ENCODE measurements at places on chromosomes 12 and 14.

- DNase-seq, result peak; percentile 68
Observed at GRCh38 chr12:57836442-57837375, 9.8 kb downstream of the CTDSP2 start.

- no peak for DNase-seq
Observed at GRCh38 chr14:92832137-92832700, 38.1 kb downstream of the GOLGA5 start.

- DNase-seq, result no peak
Observed at GRCh38 chr12:24537083-24537860, 411.6 kb downstream of the BCAT1 start.

GRCh38 chr12:14540801-14541462 is 26.8 kb downstream of the PLBD1 start:
- peak; percentile 33 for DNase-seq

- peak; percentile 6 for DNase-seq
Observed at GRCh38 chr12:19847294-19848059, 408.2 kb downstream of the AEBP2 start.

DNA sequence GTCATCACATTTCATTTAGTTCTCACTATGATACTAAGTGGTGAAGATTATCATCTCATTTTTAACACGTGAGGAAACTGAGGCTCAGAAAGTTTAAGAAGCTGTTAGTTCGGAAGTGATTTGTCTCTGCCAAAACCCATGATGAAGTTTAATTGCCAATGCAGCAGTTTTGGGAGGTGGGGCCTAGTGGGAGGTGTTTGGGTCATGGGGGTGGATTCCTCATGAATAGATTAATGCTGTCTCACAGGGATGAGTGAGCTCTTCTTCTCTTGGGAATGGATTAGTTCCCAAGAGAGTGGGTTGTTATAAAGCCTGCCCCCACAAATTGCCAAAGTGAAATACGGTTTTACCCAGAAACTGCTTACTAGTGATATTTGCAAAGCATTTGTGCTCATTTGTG is 91.5 kb upstream of the IGF1 start:
- DNase-seq, result no peak

- DNase-seq, result no peak
Observed at GRCh38 chr12:4984971-4985370, 58.7 kb upstream of the KCNA5 start.

GRCh38 chr12:98449584-98449983 is 65.8 kb upstream of the TMPO start:
- no peak for DNase-seq

DNA sequence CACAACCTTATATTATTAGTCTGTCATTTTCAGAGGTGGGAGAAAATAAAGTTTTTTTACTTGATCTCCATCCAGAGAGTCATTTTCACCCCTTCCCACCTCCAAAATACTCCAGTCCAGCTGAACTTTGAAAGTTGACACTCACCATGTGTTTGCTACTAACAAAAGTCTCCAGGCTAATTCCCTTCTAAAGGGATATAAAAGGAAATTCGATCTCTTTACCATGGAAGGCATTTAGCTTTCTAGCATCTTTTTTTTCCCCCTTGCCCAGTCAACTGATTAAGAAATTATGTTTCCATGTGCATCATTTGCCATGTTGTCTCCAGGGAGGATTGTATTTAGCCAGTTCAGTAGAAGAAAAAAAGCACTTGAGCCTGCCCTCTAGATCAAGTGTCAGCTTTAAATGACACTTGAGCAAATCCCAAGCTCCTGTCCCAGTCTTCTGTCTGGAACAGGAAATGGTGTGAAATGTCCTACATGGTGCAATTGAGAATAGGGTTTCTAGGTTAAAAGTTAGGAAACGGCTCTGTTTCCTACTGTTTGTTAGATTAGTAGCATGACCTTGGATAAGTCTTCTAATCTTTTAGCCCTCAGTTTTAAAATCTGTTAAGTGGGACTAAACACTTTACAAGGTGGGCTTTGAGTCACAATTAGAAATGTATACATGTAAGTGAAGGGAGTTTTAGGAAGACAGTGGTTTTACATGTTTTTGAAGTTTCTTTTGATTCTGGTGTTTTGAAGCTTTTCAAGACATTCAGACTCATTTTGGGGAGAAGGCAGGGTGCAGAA is 67.2 kb downstream of the GNS start:
- DNase-seq, result no peak

DNA sequence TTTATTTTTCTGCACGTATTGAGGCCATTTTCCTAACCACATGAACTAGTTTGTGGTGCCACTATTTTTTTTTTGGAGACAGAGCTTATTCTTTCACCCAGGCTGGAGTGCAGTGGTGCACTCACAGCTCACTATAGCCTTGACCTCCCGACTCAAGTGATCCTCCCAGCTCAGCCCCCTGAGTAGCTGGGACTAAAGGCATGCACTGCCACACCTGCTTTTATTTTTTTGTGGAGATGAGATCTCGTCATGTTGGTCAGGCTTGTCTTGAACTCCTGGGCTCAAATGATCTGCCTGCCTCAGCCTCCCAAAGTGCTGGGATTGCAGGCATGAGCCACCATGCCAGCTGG is 60.1 kb downstream of the DIP2B start:
- no peak for DNase-seq

GRCh38 chr12:3132636-3133404 is 55.6 kb downstream of the TSPAN9 start:
- peak; percentile 52 for DNase-seq

GRCh38 chr14:56482310-56482911 is 97.2 kb upstream of the TMEM260 start:
- peak; percentile 48 for DNase-seq

- DNase-seq, result peak; percentile 20
Observed at GRCh38 chr14:32366256-32366879, 37.3 kb downstream of the AKAP6 start.

GRCh38 chr14:65997347-65997746 is 488.8 kb upstream of the CCDC196 start:
- no peak for DNase-seq

DNA sequence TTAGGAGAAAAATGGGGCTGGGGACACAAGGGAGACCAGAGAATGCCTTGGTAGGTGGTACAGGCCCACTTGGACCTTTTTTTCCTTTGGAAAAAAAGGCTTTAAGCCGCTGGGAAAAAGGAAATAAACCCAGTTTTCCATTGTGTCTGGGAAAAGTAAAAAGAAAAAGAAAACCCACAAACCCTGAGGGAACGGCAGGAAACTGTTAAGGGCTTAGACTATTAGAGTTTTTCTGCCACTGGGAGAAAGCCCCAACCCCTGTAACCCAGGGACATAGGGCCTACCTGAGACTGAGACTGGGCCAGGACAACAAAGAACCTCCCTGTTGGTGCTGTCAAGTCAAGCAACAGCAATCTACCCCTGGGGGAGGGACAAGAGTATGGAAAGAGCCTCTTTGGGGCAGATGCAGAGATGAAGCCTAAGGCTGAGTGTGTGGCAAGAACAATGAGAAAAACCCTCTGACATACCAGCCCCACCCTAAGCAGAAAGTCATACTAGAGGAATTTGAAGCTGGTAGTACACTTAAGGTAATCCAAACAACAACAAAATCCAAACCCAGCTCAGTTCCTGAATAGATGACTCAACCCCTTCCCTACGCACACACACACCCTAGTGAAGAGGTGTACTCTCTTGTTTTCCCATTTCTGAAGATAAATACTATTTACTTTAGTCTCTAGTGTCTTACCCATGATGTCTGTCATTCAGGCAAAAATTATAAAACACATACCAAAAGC is 22.8 kb downstream of the ATF1 start:
- DNase-seq, result peak; percentile 95

GRCh38 chr12:56947633-56948456 is 9.6 kb downstream of the RDH16 start:
- no peak for DNase-seq

DNA sequence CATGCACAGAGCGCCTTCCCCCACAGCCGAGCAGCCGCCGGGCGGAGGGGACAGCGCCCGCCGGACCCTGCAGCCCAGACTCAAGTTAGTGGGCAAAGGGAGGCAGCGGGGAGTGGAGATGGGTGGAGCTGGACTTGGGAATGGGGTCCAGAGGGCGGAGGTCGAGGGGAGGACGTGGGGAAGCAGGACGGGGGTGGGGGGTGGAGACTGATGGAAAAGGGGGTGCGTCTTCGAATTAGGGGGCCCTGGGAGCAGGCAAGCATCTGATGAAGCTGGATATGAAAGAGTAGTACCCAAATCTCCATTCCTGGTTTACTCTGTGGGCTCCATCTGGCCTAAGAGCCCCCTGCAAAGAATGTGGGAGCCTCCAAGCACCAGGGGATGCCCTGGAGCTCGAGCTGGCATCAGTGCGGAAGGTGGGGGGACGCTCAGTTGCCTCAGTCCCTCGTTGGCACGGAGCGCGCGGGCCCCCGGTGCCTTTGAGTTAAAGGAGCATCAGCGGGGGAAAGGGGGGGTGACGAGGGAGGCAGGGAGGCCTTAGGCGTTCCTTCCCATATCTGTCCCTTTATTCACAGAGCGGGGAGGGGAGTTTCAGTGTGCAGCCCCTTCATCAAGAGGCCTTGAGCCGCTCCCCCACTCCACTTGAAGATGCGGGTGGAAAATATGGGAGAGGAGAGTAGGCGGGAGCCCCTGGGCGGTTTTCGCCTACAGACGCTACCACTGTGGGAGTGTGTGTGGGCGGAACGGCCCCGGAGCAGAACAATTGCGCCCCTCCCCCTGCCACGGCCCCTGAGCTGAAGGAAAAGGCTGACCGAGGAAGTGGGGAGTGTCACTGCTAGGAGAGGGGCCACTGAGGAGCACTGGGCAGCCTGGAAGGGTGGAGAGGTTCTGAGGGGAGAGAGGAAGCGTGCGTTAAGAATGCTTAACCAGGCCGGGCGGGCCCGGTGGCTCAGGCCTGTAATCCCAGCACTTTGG is 644 bp downstream of the NAB2 start:
- peak; percentile 75 for DNase-seq

- no peak for DNase-seq
Observed at GRCh38 chr12:132502149-132502881, 12.4 kb downstream of the FBRSL1 start.

DNA sequence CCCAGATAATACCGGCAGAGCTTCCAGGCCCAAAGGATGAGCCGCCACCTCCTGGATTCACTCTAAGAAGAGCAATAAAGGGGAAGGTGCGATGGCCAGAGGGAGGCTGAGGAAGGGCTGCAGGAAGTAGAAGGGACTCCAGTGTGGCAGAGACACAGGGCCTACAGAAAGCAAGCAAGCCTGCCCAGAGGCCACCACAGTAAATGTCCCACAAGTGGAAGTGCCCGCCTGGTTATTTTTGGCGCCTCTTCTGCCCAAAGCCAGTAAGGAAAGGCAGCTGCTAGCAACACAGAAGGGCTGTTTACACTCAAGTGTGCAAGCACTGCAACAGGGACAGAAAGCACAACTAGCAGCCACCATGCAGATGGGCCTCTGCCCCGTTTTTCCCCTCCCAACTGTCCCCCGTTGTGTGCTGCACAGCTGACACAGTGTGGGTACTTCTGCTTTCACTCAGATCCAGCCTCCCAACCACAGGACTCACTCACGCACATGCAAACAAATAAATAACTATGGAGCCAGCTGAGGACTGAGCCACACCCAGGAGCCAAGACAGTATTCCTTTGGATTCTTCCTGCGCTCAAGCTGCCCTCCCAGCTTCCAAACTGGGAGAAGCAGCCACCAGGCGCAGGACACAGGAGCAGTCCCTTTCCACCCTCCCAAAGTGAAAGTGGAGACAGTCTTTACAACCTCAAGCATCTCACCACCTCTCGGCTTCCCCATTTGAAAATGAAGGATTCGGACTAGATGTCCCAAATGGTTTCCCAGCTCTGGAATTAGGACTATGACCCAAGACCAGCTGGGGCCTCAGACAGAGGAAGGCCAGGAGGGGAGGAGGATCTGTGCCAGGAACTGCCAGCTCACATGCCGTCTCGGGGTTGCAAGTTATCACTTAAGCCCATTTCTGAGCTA is 40.0 kb upstream of the PNMA1 start:
- peak; percentile 32 for DNase-seq

GRCh38 chr12:3304436-3305165 is 186.4 kb upstream of the PRMT8 start:
- DNase-seq, result peak; percentile 98

GRCh38 chr14:65606460-65606859 is 193.9 kb downstream of the FUT8 start:
- DNase-seq, result no peak

DNA sequence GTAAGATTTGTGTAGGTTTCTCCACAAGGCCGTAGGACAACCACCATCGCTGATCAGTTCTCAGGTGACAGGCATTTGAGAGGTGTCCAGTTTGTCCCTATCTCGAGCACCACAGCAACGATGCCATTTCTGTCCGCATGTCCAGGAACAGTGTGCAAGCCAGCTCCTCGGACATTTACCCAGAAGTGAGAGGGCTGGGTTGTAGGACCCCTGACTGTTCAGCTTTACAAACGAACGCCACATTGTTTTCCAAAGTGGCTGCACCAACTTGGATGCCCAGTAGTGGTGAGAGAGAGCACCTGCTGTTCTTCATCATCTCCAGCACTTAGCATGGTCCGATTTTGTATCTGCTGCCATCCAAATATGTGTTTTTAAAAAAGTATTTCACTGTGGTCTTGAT is 38.6 kb downstream of the CYP46A1 start:
- DNase-seq, result no peak

- DNase-seq, result no peak
Observed at GRCh38 chr12:132619386-132620112, 973 bp downstream of the P2RX2 start.

DNA sequence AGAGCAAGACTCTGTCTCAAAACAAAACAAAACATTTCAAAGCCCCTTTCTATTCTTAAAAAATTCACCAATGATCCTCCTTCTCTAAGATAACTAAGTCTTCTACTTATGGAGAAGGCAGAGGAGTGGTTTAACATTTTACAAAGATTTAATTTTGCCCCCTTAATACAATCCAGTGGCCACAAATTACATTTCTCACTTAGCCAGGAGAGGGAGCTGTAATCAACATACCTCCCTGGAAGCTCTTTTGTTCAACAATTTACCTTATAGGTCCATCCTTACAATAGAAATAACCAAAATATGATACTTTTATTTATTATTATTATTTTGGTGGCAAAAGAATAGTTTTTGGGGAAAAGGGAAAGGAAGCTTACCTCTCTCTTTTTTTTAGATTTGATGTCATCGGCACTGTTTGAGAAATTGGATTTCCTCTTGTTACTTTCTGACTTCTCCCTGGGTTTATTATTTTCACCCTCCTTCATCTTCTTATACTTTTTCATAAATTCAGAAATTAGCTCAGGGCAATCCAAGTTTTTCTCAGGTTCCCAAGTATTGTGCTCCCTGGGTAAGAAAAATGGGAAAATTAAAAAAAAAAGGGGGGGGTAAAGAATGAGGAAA is 28.1 kb downstream of the CBX5 start:
- DNase-seq, result peak; percentile 55

- DNase-seq, result peak; percentile 65
Observed at GRCh38 chr12:111529424-111530368, 69.4 kb downstream of the ATXN2 start.

DNA sequence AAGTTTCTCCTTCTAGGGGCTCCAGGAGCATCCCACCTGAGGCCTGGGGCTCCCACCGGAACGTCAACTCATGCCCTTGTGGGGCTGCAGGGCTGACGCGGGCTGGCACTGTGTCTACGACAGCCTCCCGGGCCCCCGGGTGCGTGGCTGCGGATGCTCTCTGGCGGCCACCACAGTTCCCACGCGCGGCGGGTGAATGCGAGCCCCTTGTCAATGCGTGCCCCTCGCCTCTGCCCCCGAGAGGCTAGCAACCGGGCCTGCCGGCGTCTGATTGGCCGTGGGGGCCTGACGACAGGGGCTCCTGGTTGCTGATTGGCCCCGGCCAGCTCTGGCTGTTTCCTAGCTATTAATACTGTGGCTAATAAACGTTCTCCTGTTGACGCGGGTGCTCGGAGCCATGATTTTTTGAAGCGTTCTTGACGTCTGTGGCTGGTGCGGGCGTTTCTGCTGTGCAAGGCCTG is 1.8 kb upstream of the MEG3 start:
- no peak for DNase-seq

GRCh38 chr12:25904442-25904841 is 54.0 kb upstream of the RASSF8 start:
- peak; percentile 15 for DNase-seq

All from kidney tubule cell (primary cell).